Ammon's horn (tissue), 1 donor: ENCODE measurements at places on chromosomes 16 and 17.

DNA sequence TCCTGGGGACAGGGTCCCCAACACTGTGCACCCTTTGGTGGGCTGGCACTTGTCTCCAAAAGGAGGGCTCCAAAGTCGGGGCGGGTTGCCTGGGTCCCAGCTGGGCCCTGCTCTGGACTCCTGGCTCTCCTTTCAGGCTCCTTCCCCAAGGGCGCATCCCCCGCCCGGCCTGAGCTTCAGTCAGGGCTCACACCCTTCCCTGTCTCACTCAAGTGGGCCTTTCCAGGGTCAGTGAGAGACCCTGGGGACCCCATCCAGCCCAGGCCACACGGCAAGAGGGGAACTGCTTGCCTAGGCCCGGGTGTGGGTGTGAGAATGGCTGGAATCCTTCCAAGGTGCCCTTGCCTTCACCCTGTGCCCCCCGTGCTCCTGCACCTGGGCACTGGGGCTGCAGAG lies 41.8 kb upstream of the SLC38A10 start:
- DNase-seq = no peak

DNA sequence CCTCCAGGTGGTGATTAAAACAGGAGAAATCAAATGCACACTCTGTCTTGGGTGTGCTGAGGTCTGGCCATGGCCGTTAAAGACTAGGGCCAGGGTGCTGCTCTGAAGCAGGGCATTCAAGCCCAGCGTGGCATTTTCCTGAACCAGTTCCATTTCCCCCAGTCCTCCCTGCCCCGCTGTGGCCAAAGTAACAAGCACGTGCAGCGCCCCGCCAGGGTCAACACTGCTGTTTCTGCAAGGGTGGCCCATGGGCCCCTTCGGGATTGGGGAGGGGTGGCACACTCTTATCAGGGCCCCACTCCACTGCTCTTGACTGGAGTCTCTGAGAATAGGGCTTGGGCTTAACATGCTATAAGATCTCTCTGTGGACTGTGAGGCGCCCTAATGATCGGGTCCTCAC lies 72.9 kb downstream of the IL21R start:
- no peak for DNase-seq

DNA sequence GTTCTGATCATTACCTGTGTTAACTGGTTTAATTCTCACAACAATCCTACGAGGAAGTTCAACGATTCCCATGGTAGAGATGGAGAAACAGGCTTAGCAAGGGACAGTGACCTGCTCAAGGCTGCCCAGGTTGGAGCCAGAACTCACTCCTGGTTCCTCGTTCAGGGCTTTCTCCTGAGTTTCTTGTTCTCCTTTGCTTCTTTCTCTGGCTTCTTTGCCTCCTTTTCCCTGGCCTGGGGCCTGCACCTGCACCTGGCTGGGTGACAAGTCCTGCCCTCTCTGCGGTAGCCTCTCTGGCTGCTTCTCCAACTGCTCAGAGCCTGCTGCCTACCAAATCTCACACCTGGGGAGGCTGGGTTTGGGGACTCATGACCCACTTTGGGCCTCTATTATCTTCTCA lies 2.8 kb downstream of the CCL22 start:
- DNase-seq = no peak

- no peak for DNase-seq
Observed at GRCh38 chr17:34858591-34859565, 102.4 kb downstream of the CCT6B start.

- no peak for DNase-seq
Observed at GRCh38 chr17:30422171-30422570, 43.4 kb downstream of the CPD start.

DNA sequence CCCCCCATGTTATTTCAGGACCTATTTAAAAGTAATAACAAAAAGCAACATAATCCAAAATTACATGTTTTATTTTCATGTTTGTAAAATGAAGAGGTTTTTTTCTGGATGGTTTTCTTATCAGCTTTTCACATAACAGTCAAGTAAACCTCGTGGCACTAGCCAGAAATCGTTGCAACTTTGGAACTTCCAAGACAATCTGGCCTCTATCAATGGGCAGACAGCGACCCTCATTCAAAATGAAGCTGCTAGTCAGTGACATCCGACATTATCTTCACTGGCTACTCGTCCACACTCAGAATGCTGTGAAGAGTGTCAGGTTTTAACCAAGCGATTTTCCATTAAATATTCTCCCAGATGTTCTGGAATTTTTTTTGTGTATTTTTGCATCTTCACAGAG lies 22.7 kb downstream of the ZNF652 start:
- no peak for DNase-seq

DNA sequence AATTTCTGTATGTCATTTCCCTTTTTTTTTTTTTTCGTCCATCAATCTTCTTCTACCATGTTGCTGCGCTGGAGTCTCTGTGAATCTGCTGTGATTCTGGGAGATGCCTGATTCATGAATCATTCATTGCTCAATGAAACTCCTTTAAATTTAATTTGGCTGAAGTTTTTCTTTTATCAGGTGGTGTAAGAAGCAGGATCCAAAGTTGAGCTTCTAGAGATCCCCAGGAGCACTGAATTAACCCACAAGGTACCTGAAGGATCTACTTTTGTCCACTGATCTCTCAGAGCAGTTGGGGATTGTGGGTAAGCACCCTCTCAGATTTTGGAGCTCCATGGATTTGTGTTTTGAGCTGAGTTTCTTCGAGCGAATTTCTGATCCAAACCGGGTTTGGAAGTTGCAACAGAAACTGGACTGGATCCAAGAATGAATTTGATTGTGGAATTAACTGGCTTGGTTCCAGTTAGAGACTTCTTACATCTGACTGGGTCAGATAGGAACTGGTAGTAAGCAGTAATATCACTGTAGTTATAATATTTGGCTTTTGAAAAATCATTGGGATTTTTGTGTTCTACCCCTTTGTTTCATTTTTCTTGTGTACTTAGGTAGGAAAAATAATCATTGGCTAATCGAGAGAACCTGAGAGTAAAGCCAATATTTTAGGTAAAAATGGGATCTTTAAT lies 447.8 kb upstream of the TOM1L1 start:
- DNase-seq = no peak
